Stimulated activated CD4-positive, alpha-beta T cell treated with anti-CD3 and anti-CD28 coated beads, TNF-alpha, amount 100 ng/mL, for 48 hours (primary cell): ENCODE measurements at places on chromosomes 2 and 18.

DNA sequence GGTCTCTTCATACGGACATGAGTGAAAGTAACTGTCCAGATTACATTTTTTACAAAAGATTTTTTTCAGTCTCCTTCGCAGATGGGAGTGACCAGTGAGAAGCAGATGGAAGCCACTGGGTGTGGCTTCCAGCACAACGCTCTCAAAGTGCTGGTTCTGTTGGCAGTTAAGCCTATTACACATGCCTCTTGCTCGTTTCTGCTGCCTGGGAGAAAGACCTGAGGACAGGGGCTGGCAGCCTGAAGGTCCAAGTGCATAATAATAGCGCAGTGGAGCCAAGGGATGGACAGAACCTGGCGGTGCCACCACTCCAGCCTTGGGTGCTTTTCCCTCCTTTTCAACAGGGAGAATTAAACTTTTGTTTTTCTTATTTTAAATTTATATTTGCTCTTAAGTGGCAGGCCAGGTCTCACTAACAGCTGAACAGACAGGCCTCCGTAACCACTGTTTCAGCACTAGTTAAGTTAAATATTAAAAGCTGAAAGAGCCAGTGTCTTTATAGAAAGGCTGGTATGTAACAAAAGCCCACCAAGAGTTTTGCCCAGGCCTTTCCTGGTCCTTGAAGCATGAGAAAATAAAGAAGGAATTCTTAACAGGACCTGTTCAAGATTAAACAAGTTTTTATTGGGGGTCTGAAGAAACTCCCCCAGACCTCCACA is 1.2 kb upstream of the SKA1 start:
- no peak for DNase-seq

DNA sequence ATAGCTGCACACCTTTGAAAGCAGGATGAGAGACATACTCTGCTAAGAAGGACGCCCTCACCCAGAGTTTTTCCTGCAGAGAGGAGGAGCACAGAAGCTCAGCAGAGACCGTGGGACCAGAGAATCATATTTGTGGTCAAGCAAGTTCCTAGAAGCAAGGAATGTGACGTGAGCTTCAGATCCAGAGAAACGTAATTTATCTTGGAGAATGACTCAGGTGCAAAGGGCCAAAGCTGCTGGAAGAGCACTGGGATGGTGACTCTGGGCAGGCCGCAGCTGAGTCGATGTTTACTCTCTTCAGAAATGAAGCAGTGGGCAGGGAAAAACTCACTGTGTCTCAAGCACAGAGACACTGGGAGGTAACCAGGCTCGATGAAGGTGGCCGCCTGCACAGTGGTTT is 50.1 kb upstream of the IGFBP2 start:
- no peak for DNase-seq

DNA sequence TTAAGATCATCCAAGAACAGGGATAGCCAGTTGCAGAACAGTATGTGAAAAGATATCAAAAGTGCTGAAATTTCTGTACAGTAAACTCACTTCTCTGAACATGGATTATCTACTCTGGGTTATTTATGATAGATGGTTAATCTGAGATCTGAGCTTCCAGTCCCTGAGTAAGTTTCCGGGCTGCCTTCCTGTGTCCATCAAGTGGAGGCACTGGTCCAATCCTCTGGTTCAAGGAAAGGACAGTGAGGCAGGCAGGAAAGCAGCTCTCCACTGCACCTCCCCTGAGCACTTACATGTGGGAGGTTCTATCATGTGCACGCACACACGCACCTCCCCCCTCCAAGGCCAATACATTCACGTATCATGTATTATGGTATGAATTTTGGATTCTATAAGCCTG is 32.5 kb downstream of the GPR45 start:
- no peak for DNase-seq

DNA sequence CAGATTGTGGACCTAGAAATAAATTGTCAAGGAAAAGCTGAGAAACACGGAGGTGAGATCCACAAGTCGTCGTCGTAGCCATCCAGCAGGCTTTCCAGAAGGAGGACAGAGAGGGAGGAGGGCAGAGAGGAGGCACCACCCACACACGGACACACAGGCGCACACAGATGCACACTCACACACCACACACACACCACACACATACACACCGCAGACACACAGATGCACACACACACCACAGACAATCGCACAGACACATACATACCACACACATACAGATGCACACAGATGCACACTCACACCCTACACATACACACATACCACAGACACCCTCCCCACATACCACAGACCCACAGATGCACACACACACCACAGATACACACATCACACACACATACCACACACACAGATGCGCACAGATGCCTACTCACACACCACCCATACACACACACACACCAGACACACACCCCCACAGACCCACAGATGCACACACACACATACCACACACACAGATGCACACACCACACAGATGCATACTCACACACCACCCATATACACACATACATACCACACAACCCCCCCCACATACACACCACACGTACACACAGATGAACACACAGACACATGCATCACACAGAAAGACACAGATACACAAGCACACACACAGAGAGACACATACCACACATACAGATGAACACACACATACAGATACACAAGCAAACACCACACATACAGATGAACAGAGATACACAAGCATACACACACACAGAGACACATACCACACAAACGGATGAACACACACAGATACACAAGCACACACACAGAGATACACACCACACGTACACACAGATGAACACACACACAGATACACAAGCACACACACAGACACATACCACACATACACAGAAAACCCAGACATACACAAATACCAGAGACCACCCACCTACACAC is 12.7 kb upstream of the BOK start:
- DNase-seq: no peak

- DNase-seq: no peak
These were observed 533.4 kb downstream of the NYAP2 start for GRCh38 chr2:225932811-225933413.

- DNase-seq: no peak
These were observed 17.2 kb downstream of the PTMA start for GRCh38 chr2:231725476-231725875.

GRCh38 chr2:12723736-12724463 is 7.2 kb downstream of the TRIB2 start:
- DNase-seq: no peak

- no peak for DNase-seq
These were observed 40.2 kb downstream of the POLR1A start for GRCh38 chr2:86065512-86065911.

GRCh38 chr2:207403141-207403540 is 126.6 kb upstream of the CREB1 start:
- DNase-seq: no peak

DNA sequence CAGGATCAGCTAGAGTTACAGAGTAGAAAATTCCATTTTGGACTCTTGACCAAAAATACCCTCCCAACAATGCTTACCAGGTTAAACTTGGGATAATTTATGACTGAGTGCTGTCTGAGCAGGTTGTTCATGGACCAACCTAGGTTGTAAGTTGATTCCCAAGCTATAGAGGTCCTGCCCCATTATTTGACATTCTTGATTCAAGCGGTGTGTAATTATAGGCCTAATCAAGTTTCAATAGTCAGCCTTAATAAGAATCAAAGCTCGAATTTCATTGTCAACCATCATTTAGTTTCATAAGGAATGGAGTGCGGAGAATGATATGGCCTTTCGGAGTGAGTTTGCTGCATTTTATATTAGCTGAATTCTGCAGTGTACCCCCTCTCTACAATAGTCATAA is 152.8 kb upstream of the FIGN start:
- no peak for DNase-seq
